Tongue (tissue), 3 donors: ENCODE measurements at places on chromosomes 16 and 17. TPM values are rescaled to one million over a fixed set of nuclear protein-coding genes. Genes with fewer than 3 reads are reported as not detected.

RAB26 gene
- not detected for total RNA-seq

GLOD4 gene
- total RNA-seq = 90.3 TPM

ZACN gene
- not detected for total RNA-seq

HOXB13 gene
- total RNA-seq = not detected

TNFRSF13B gene
- total RNA-seq = not detected

CHP2 gene
- 0.62 TPM for total RNA-seq

C17orf50 gene
- not detected for total RNA-seq

MARCHF10 gene
- total RNA-seq = 0.10 TPM

NOXO1 gene
- total RNA-seq = 2.5 TPM

SLC16A11 gene
- total RNA-seq = not detected

MYH1 gene
- 15.4 TPM for total RNA-seq

DNA sequence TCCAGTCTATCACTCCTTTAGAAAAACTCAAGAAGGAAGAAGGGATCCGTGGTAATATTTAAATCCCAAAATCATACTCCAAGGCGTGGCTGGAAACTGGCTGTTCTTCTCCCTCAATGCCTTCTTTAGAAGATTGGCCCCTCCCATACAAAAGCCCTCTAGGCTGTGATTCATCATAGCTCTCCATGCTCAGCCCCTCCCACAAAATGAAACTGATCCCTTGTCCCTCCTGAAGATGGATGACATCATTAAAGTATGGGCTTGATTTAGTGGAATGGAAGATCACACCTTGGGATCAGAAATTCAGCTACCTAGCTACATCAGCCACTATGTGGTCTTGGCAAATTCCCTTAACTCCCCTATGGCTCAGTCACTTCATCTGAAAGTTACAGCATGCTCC lies 4.1 kb downstream of the GRIN2A start:
- DNase-seq = no peak

DNA sequence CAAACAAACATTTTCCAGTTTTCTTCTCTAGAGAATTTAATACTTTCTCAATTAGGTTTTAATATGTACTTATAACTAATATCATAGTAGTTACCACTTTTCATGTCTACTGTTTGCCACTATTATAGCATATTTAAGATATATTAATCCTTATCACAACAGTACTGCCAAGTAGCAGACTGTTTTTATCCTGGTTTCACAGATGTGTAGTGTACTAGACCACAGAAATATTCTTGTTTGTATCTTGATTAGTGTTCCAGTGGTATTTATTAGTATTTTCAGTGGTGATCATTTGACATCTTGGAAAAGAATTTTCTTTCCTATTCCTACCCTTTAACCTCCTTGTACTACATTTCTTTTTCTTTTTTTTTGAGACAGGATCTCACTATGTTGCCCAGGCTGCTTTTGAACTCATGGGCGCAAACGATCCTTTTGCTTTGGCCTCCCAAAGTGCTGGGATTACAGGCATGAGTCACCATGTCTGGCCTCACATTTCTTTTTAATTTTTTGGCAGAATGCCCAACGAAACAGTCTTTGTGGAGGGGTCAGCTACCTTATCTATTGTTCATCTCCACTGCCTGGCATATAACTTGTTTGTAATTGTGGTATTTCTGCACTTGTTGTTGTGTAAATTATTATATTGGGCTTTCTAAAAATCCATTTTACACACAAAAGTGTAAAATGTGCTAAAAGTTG lies 27.2 kb downstream of the MAP2K4 start:
- DNase-seq = no peak

DNA sequence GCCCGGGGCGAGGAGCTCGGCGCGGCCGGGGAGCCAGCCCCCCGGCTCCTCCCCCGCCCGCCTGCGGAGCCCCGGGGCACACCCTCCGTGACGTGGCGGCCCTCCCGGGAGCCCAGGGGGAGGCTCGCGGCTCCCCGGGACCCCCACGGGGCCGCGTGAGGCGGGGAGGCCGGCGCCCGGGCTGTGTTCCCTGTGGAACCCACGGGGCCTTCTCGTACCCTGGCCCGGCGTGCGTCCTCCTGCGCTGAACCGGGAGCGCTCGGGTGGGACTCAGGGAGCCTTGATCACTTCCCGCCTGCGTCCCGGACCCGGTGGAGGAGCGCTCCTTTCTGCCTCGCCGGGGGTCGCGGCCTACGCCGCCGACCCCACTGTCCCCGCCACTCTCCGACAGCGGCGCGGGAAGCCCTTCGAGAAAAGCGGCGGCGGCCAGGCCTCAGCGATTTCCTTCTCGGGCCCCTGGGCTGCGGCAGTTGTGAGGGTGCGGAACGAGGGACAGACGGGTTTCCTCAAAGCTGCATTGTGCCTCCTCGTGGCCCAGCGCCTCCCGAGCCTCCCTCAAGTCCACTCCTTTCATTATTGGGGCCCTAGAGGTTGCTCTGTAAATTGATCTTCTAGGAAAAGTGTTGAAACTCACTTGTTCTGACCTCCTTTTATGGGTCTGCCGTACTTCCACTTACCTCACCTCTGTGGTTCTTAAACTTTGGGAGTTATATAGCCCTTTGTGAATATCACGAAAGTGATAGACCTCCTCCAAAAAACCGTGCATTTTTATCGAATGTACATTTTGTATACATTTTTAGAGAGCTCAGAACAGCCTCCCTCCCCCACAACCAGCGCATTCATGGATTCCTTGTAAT lies 597 bp downstream of the LIG3 start:
- DNase-seq = peak; percentile 88

DNA sequence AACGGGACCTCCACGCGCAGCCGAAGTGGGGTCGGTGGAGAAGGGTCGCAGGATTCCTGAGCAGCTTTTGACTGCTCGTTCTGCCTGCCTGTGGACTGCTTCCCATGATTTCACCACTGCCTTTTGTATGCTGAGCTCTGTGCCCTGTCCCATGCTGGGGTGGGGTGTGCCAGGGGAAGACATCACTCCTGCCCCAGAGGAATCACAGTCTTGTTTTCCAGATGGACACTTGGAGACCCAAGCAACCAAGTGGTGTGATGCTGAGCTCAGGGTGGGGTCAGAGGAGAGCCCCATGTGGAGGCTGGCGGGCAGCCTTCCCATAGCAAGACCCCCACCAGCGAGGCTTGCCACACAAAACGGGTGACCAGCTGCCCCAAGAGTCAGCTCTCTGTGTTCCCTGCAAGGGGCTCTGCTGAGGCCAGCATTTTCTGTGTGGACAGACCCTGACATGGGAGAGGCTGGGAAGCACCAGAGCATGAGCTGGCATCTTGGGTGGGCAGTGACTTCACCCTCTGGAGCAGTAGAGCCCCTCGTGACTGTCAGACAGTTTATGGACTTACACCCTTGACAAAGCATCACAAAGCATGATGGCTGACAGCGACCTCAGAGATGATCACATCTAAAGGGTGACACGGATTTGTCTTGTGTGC lies 111.9 kb downstream of the GNAO1 start:
- DNase-seq = no peak

GRCh38 chr17:32519228-32520103 lies 32.7 kb downstream of the CDK5R1 start:
- DNase-seq = peak; percentile 84

DNA sequence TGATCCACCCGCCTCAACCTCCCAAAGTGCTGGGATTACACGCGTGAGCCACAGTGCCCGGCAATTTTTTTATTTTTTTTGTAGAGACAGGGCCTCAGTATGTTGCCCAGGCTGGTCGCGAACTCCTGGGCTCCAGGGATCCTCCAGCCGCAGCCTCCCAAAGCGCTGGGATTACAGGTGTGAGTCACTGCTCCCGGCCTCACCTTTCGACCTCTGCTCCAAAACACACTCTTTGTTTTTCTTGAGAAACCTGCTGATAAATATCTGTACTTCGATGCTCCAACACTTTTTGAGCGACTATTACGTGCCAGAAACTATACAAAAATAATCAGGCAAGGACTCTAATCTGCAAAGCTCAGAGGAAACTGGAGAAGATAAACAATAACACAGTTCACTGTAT lies 1.0 kb downstream of the MED1 start:
- DNase-seq = no peak

DNA sequence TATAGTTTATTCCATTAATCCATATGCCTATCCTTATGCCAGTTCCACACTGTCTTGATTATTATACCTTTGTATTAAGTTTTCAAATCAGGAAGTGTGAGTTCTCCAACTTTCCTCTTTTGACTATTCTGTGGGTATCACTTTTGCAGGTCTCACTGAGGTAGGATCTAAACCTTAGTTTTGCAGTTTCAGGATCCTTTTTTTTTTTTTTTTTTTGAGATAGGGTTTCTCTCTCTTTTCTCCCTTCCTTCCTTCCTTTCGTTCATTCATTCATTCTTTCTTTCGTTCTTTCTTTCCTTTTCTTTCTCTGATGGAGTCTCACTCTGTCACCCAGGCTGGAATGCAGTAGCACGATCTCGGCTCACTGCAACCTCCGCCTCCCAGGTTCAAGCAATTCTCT lies 71.6 kb downstream of the CHD9 start:
- DNase-seq = no peak

GRCh38 chr17:63275318-63275970 lies 170.7 kb downstream of the CYB561 start:
- no peak for DNase-seq

- DNase-seq = no peak
Measured at GRCh38 chr16:53745753-53746266, 41.9 kb downstream of the FTO start.

DNA sequence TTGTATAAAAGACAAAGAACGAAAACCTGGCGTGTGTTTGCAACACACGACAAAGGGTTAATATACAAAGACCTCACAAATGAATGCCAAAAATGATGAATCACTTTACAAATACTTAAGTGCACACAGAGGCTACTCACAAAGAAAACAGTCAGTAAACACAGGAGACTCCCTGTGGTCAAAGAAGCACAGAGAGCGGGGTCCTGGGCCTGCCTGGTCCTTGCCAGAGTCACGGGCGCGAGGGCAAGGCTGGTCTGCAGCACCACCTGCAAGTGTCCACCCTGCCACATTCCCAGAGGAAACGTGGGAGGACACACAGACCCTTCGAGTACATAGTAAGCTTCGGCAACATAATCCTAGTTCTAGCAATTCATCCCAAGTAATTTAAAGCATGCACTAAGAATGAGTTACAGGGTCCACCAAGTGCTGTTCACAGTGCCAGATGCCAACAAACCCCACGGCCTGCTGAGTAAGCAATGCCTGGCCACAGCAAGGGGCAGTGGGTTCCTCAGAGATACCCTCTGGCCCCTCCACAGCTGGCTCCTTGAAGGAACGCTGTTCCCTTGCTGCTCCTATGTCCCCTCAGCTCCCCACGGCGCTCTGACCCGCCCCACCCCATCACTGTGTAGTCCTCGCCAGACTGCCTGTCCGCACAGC lies 24.6 kb upstream of the FAAP100 start:
- DNase-seq = peak; percentile 14

- peak; percentile 61 for DNase-seq
Measured at GRCh38 chr17:10622617-10623485, 34.3 kb downstream of the MYH3 start.

GRCh38 chr16:52708476-52708875 lies 161.5 kb upstream of the TOX3 start:
- no peak for DNase-seq

DNA sequence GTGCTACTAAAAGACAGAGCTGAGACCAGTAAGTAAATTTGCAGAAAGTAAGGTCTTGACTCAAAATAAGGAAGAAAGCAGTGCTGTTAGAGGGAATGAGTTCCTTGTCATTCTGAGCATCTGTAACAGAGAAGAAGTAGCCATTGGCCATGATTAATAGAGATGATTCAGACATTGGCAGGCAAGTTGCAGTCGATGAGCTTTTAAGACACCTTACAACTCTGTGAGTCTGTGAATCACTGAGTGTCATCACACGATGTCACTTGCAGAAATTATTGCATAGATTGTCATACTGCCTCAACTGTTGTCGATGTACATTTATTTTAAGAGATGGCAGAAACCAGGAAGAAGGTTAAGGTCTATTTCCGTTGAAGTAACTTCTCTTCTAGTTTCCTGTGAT lies 201.1 kb upstream of the CDH13 start:
- no peak for DNase-seq

DNA sequence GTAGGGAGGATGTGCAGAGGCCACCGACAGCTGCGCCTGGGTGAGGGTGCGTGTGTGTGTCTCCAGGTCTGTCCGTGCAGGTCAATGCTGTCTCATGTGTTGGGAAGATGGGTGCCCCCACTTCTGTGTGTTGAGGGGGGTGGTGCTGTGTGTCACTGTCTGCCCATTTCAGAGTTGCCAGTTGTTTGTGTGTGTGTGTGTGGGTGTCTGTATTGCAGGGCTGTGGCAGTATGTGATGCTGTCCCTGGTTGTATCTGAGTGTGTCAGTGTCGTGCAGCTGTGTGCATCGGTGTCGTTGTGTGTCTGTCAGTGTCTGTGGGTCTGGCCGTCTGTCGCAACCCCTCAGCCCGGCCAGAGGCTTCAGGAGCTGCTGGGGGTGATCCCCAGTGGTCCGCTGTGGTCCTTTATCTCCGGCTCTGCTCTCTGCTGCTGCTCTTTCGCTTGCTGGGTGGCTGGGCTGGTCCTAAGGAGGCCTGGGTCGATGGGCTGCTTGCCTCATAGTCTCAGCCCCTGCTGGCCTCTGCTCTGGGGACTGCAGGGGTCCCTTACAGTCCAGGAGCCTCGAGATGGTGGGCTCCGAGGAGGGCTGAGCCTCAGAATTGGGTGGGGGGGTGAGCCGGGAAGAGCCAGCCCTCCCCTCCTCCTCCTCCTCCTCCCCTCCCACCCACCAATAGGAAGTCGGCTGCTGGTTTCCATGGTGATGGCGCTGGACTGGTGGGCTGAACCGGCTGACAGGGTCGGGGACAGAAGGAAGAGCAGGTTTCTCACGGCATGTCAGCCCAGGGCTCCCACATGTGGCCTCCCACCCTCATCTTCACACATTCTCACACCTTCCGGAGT lies at the start of gene TSPOAP1:
TSS of gene TSPOAP1 (minus strand) at position 601 of the 840 bp plus-strand sequence. CDS start 875 bp downstream, outside the sequence.
- peak; percentile 16 for DNase-seq

GRCh38 chr17:41785091-41785858 lies 1.2 kb downstream of the JUP start:
- peak; percentile 78 for DNase-seq

DNA sequence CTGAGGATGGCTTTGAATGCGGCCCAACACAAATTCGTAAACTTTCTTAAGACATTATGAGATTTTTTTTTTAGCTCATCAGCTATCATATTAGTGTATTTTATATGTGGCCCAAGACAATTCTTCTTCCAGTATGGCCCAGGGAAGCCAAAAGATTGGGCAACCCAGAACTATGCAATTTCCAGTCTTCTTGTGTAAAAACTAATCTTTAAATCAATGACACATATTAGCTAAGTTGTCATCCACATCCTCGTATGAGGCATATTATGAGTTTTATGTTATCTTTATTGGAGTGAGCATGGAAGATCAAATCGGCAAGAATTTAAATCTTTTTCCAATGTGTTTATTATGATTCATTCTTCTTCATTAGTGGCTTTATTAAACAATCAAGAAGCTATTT lies 198.6 kb upstream of the HSBP1 start:
- DNase-seq = no peak

- DNase-seq = peak; percentile 74
Measured at GRCh38 chr17:1958134-1958881, 66.8 kb downstream of the RTN4RL1 start.

DNA sequence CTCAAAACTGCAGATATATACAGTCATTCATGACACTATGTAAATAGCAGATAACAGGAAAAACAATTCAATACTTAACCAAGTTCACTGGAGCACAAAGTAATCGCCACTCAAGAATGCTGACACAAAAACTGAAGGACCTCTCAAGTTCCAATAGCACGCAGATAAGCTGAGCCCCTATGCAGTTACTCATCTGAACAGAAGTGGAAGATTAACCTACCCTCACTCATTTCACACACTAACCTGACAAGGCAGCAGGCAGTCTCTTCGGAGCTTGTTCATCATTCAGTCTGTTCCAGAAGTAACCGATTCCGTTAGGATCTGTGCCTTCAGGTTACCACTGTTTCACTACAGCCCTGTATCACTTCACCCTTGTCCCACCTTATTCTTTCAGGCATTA lies 6.0 kb downstream of the HELZ start:
- DNase-seq = no peak
